ENCODE measurements at places on chromosomes 11 and 22.

DNA sequence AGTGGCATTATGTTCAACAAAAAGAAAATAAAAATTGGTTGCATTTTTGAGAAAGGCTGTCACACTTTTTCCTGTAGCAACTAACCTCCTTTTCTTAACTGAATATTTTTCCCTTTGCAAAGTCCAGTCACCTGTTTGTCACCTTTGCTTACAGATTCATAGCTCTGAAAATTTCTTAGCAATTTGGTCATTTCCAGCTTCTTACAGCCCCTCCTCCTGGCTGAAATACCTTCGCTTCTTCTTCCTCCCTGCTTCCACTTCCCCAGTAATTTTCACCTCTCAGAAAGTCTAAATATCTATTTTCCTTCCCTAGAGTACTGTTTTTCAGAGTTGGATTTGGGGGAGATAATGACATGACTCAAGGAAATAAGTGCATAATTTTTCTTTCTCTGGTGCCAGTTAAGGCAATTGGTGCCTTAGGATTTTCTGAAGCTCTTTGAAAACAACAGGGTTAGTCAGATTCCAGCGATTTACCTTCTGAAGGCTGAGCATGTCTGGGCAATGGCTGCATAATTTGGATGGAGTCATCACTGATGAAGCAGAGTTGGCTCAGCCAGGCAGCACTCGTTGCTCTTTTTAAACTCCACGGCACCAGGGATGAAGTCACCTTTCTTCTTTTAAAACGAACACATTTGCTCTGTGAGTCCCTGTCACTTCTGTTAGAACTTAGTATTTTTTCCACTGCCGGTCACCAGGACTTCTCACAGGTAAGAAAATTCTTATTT lies 62.1 kb upstream of the AMOTL1 start:
- no peak for DNase-seq

DNA sequence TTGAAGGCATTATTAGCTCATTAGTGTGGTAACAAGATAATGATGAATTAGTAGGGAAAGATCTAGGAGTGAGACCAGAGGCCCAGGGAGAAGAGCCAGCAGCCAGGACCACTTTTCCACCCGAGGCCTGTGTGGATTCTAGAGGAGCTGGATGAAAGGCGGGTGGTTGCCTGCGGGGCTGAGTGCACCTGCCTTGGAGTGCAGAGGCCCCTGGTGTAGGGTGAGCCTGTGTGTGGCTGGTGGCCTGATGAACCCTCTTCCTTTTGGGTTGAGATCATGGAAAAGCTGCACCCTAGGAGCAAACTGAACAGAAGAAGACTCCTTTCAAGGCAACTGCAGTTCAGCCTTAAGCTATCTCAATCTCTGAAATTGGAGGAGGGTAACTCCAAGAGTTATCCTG lies 5.9 kb upstream of the TP53AIP1 start:
- DNase-seq: no peak

- DNase-seq: no peak
These were observed 12.4 kb downstream of the PCSK7 start for GRCh38 chr11:117219455-117219854.

- DNase-seq: no peak
These were observed 16.0 kb downstream of the OOSP3 start for GRCh38 chr11:59894616-59895015.

GRCh38 chr22:47292546-47293320 lies 530.3 kb downstream of the TBC1D22A start:
- no peak for DNase-seq
